ENCODE measurements at places on chromosomes 5 and 9.
A peak's percentile ranks its signal among the peaks of the same experiment; 100 is the strongest.

DNA sequence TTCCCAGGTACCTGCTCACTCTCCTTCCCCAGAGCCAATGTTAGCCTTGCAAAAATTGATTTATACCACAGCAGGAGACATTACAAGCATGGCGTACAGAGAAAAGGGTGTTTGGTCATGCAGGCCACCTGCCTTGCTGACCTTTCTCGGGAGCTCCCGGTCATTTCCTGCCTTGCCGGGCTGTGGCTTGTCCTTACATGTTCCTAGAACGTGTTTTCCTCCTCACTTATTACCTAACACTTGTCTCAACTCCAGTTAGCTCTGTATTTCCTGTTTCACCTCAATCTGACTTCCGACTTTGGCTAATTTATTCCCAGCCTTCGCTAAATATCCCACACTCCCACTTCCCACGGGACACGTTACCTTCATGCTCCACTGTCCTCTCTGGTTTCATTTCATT is 282.5 kb downstream of the ICE1 start:
- no peak for DNase-seq

GRCh38 chr5:59126708-59127573 is 544.1 kb downstream of the RAB3C start:
- DNase-seq = no peak

DNA sequence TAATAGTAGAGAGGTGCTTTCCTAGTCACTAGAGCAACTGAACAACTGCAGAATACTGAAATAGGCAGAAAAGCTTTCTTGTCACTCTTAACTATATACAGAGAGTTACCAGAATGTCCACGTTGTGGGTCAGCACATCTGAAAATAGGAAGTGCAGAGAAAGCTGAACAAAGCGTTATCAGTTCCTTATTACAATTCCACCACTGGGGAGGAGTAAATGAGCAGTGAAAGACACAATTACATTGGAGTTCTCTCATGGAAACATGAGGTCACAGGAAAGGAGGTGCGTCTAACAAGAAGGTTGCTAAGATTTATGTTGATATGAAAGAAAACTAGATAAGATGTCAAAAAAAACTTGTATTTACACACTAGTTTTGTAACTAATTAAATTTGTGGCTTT is 461.9 kb upstream of the COX7C start:
- no peak for DNase-seq

DNA sequence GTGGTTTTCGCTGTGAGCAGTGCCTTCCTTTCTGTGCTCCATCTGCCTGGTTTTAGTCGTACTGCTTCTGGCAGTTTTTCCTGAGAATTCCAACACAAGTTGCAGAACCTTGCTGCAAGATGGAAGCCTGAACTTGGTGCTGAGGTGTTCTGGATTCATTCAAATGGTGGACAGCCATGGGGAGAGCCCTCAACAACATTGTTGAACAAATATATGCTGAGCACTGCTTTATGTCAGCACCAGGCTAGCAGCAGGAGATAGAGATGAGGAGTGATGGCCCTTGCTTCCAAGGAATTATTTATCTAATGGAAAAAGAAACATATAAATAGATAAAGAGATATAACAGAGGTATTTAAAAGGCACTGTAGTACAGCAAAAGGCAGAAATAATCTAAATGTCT is 7.3 kb upstream of the RPS6 start:
- DNase-seq = no peak

- DNase-seq = no peak
Observed at GRCh38 chr9:91160181-91160580, 201.5 kb downstream of the AUH start.

DNA sequence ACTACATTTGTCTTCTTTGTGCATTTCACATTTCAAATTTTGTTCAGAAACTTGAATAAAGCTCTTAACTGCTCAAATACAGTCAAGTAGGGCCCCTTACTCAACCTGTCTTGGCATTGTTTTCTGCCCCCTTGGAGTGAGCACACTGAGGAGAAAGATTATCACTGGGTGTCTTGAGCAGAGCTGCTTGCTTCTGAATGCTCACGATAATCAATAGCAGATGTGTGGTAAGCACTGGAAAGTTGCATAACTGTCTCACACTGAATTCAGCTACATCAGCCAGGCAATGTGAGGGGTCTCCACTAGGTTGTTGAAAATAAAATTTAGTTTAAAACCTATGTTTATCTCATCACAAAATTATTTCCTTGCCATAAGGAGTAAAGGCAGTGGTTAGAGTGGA is 7.8 kb upstream of the TNFAIP8 start:
- no peak for DNase-seq

DNA sequence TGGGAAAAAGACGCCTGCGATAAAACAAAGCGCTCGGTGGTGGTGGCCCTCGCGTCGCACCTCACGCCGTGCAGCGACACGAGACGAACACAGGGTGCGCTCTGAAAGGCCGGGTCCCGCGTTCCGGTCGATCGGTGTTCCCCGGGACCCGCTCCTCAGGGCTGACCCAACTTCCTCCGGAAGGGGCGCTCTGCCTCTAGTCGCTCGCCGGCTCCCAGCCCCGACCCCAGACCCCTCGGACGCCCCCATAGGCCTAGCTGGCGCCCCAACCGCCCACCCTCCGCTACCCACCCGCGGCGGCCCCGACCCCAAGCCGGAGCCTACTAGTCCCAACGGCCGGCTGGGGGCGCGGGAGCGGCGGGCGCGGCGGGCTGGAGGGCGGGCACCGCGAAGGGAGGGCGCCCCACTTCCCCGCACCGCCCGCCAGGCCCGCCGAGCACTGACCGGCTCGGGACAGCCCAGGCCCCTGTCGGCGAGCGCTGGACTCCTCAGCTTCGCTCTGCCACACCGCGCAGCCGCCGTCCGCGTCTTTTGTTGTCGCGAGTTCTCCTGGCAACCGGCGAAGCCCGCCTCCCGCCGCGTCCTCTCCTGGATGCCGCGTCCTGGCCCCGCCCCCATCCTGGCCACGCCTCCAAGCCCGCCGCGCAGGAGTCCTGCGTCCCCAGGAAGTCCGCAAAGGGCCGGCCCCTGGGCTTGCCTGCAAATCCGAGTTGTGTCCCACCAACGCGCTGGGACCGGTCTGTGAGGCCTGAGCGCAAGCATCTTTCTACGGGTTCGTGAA is at the start of gene KIF27:
KIF27 (minus strand) TSS at position 506 of the 781 bp plus-strand sequence. CDS start 5,841 bp downstream, outside the sequence.
- peak; percentile 83 for DNase-seq

DNA sequence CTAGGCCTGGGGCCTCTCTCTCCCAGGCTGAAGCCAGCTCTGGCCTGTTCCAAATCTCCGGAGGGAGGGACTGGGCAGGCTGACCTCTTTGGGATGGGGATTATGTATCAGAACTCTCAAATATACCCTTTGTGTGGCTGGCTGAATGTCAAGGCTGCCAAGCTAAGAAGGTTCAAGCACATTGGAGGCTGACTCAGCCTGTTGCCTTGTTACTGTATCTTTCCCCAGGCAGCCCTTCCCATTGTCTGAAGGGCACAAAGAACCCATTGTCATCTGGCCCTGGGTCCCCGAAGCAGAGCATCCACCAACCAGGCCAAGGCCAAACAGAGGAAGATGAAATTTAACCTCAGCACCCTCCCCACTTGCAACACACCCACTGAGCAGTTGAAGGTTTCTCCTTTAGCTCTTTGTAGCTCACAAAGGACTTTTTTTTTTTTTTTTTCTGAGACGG is 7.3 kb upstream of the SPARC start:
- DNase-seq = no peak

- no peak for DNase-seq
Observed at GRCh38 chr9:134776080-134776796, 104.4 kb upstream of the FCN2 start.

Data from stimulated activated CD4-positive, alpha-beta T cell treated with anti-CD3 and anti-CD28 coated beads, Interleukin-1b, Interleukin-23, amount 100 ng/mL, for 1 hour (primary cell).